ENCODE measurements at places on chromosomes 2 and 18. TPM values are rescaled to one million over a fixed set of nuclear protein-coding genes. Genes with fewer than 3 reads are reported as not detected.

GRCh38 chr2:98777710-98778109 is 46.8 kb upstream of the MGAT4A start:
- no peaks in the 10 kb centered on the region for H3K27me3 ChIP-seq
- H3K36me3 ChIP-seq: no peaks in the 10 kb centered on the region
- no peak overlapping the region for H3K27ac ChIP-seq
- DNase-seq: no peak
- no peak overlapping the region for H3K4me3 ChIP-seq
- peaks cover 30% of the 10 kb centered on the region for H3K4me1 ChIP-seq

ERBB4 gene
- not detected for total RNA-seq

- no peaks in the 10 kb centered on the region for H3K27me3 ChIP-seq
- H3K4me3 ChIP-seq: no peak overlapping the region
- no peaks in the 10 kb centered on the region for H3K36me3 ChIP-seq
- no peak overlapping the region for H3K27ac ChIP-seq
- no peaks in the 10 kb centered on the region for H3K4me1 ChIP-seq
Observed at GRCh38 chr2:1787755-1788477, 43.6 kb upstream of the PXDN start.

FN1 gene
- total RNA-seq: not detected

DNA sequence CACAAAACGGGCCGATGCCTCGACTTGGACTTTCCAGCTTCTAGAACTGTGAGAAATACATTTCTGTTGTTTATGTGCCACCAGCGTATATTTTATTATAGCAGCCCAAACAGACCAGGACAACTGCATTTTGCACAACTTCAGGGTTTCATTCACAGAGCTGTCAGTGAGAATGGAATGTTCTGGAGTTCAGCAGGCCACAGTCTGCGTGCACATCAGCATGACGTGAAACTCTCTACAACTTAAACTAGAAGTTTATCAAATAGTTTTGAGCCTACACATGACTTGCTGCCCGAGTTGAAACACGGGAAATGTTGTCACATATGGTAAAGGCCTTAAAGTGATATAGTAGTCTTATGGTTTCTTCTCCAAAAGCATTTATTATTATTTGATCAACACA is 3.9 kb upstream of the TRIB2 start:
- peaks cover 65% of the 10 kb centered on the region for H3K4me1 ChIP-seq
- no peaks in the 10 kb centered on the region for H3K27me3 ChIP-seq
- H3K4me3 ChIP-seq: no peak overlapping the region
- no peak for DNase-seq

DNA sequence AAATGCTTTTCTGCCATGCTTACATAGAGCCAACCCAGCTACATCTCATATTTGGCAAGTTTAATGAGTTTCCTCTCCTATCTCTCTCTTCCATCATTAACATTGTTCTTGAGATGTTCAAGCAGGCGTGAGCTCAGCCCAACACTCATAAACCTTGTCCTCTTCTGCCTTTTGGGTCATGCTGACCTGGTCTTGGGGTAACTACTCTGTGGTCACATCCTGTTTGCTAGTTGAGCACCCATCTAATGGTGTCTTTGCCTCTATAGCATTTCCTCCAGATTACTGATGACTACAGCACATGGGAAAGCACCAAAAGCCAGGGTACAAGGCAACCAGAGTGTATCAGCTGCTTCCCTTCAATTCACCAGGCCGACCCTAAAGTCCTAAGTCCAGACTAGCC is 366.9 kb upstream of the HNRNPA3 start:
- no peak overlapping the region for H3K4me3 ChIP-seq
- no peaks in the 10 kb centered on the region for H3K27me3 ChIP-seq
- DNase-seq: no peak
- H3K27ac ChIP-seq: no peak overlapping the region
- no peaks in the 10 kb centered on the region for H3K36me3 ChIP-seq
- peaks cover 4% of the 10 kb centered on the region for H3K4me1 ChIP-seq

DNA sequence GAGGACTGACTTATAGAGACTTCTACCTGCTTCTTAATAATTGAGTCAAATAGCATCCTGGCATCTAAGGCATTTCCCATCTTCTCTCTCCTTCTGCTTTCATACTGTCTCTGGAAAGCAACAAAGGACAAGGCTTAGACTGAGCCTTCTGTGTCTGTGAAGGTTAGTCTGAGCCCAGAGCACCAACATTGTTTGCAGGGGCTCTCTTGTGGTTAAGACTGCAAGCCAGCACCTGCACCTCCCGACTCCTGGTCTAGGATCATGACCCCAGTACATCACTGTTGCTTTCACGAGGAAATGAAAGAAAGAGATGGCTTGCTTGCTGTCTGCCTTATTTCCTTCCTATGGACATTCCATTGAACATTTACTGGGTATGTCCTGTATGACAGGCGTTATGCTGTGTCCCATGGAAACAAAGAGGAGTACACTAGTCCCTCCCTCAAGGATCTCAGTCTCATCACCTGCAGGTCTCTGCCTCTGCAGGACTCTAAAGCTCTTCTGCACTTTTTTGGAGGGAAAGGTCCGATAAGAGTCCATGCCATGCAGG is 315.8 kb upstream of the EPAS1 start:
- H3K36me3 ChIP-seq: no peaks in the 10 kb centered on the region
- H3K27me3 ChIP-seq: no peaks in the 10 kb centered on the region

DSC2 gene
- total RNA-seq: not detected

- no peaks in the 10 kb centered on the region for H3K36me3 ChIP-seq
- DNase-seq: no peak
- no peak overlapping the region for H3K4me3 ChIP-seq
Observed at GRCh38 chr2:105391763-105392662, 6.8 kb downstream of the FHL2 start.

COX5B gene
- total RNA-seq: 120 TPM

DNA sequence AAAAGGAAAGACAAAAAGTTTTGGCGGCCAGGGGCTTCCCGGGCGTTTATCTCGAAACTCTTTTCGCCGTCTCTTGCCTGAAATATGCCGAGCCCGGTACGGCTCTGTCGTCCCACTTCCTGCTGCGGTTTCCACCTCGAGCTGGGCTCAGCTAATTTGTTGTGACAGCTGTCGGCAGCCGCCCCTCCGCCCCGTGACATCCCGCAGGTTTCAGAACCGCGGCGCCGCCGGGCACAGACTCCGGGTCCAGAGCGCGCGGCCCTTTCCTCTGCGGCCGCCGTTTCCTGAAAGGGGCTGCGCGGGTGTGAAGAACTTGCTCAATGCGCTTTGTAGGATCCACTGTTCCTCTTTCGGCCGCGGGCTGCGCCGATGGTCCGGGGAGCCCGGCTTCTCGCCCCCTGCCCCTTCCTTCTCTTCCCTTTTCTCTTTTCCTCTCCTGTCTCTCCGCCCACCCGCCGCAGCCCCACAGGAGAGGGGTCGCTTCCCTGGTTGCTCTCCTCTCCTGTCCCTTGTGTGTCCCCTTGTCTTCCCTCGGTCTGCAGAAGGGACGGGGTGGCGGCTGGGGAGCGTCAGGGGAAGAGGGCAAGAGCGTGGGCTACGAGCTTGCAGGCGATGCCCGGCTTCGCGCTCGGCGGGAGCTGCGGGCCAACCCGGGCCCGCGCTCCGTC is 648 bp downstream of the ARID5A start:
- peak overlapping the region; percentile 94 for H3K27ac ChIP-seq
- peak; percentile 94 for DNase-seq
- no peaks in the 10 kb centered on the region for H3K36me3 ChIP-seq
- no peaks in the 10 kb centered on the region for H3K27me3 ChIP-seq
- peak overlapping the region; percentile 97 for H3K4me3 ChIP-seq
- H3K4me1 ChIP-seq: peaks cover 52% of the 10 kb centered on the region

GRCh38 chr2:218788529-218789255 is 6.7 kb downstream of the CYP27A1 start:
- no peaks in the 10 kb centered on the region for H3K36me3 ChIP-seq
- DNase-seq: no peak
- H3K4me1 ChIP-seq: no peaks in the 10 kb centered on the region
- no peaks in the 10 kb centered on the region for H3K27me3 ChIP-seq
- H3K27ac ChIP-seq: no peak overlapping the region

DNA sequence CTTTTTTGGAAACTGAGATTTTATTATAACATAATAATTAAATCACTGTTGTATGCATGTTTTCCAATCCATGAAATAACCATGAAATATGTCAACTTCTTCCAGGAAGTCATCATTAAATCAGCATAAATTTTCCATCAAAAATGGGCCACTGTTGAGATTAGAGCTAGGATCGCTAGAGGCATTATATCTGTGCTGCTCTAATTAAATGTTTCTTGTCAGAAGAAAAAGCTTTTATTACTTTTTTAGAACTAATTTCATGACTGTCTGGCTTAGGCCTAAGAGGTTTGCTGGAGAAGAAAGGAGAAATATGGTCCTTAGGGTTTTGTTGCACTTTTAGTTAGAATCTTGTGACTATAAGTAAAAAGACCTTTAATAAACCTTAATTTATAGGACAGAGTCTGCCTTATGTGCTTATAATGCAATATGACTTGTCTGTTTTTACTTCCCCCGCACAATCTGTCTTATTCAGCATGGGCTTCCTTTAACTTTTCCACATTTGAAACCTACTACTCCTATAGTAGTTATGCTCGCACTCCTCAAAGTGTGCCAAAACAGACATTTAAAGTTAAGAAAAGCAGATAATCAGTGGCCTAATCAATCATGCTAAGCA is 363.4 kb upstream of the GCFC2 start:
- no peaks in the 10 kb centered on the region for H3K27me3 ChIP-seq
- no peaks in the 10 kb centered on the region for H3K4me1 ChIP-seq
- no peak overlapping the region for H3K4me3 ChIP-seq
- DNase-seq: no peak
- H3K27ac ChIP-seq: no peak overlapping the region
- no peaks in the 10 kb centered on the region for H3K36me3 ChIP-seq

TMX3 gene
- 67.1 TPM for total RNA-seq

DNA sequence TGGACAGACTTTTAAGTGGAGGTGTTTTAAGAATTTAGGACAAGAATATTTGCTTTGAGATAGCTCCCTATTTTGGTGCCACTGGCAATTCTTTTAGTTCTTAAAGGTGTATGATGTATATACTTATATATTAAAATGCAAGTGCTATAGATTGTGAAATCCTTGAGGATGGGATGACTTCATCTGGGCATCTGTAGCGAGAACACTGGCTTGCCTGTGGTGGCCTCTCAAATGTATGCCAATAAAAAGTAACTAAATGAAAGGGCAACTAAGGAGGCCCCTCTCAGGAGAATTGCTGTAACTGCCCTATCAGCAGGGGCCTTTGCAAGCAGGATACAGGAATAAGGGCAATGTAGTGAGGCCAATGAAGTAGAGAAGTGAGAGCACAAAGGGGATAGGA is 2.6 kb upstream of the THUMPD2 start:
- no peak overlapping the region for H3K27ac ChIP-seq
- no peak for DNase-seq
- H3K27me3 ChIP-seq: no peaks in the 10 kb centered on the region

GRCh38 chr2:62287899-62288880 is 92.3 kb downstream of the B3GNT2 start:
- no peak overlapping the region for H3K4me3 ChIP-seq
- H3K36me3 ChIP-seq: no peaks in the 10 kb centered on the region
- H3K27ac ChIP-seq: no peak overlapping the region
- no peaks in the 10 kb centered on the region for H3K27me3 ChIP-seq
- H3K4me1 ChIP-seq: peaks cover 9% of the 10 kb centered on the region
- peak; percentile 36 for DNase-seq

DNA sequence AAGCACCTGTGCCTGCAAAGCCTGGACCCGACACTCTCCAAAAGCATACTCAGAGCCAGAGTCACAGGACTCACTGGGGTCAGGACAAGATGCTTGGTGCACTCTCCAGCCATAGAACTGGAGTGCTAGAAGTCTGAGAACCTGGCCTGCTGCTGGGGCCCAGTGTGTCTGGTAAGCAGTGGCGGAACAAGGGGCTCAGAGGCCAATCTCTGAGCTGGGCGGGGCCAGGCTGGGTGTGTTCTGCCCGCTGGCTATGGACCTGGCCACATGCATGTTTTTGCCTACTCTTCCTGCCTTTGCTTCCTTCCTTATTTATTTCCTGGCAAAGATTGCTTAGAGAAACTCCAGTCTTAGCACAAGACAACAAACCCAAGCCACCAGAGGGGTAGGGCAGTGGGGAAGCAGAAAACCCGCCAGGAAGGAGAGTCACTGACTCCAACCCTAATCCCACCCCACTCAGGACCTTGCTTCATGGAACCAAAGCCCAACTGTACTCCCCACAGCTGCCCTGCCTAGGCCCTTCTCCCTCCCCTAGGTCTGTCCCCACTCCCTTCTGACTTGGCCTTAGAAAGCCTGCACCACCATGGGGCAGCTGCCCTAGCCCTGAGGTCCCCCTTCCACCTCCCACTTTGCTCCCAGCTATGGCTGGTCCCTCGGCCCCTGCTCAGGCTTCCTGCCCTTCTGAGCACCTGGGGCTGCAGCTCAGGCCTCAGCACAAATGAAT is 315.5 kb downstream of the CELF4 start:
- H3K4me1 ChIP-seq: no peaks in the 10 kb centered on the region
- H3K4me3 ChIP-seq: no peak overlapping the region
- no peaks in the 10 kb centered on the region for H3K36me3 ChIP-seq
- no peak overlapping the region for H3K27ac ChIP-seq

Data from CD4-positive, alpha-beta memory T cell (primary cell).